ENCODE measurements at places on chromosomes 2 and 18. TPM values are rescaled to one million over a fixed set of nuclear protein-coding genes. Genes with fewer than 3 reads are reported as not detected.

The CCDC121 gene
- 4.6 TPM for total RNA-seq

The MALL gene
- 28.3 TPM for total RNA-seq

The UGT1A8 gene
- not detected for total RNA-seq

The RGPD3 gene
- 0.77 TPM for total RNA-seq

The UGGT1 gene
- 48.6 TPM for total RNA-seq

The CFAP65 gene
- total RNA-seq: not detected

The SCG2 gene
- 0.78 TPM for total RNA-seq

The LGALSL gene
- 12.8 TPM for total RNA-seq

The TMEM198 gene
- total RNA-seq: 4.4 TPM

The IL36A gene
- 9.1 TPM for total RNA-seq

The ABCB11 gene
- not detected for total RNA-seq

The AQP4 gene
- 36.1 TPM for total RNA-seq

The SERPINB5 gene
- 1.1 TPM for total RNA-seq

The ANKRD53 gene
- 0.27 TPM for total RNA-seq

The IL36RN gene
- 0.93 TPM for total RNA-seq

The CMPK2 gene
- total RNA-seq: 5.6 TPM

The ACTG2 gene
- total RNA-seq: 3,568 TPM

The DLGAP1 gene
- total RNA-seq: 1.5 TPM

The DOCK10 gene
- total RNA-seq: 12.6 TPM

The GPR35 gene
- total RNA-seq: 2.0 TPM

The ABHD1 gene
- total RNA-seq: 1.5 TPM

The ZRANB3 gene
- 3.4 TPM for total RNA-seq

The CRYGD gene
- not detected for total RNA-seq

The BBS5 gene
- 8.3 TPM for total RNA-seq

The DIPK1C gene
- total RNA-seq: not detected

The HJURP gene
- not detected for total RNA-seq

The ZBTB14 gene
- total RNA-seq: 6.9 TPM

The KIAA2012 gene
- total RNA-seq: not detected

The MAP2 gene
- total RNA-seq: 7.4 TPM

The BMPR2 gene
- total RNA-seq: 70.6 TPM

The SRD5A2 gene
- not detected for total RNA-seq

The PRSS56 gene
- not detected for total RNA-seq

The IGFBP2 gene
- total RNA-seq: 190 TPM

The POTEI gene
- not detected for total RNA-seq

The ALK gene
- total RNA-seq: 1.1 TPM

The CCDC74A gene
- 7.2 TPM for total RNA-seq

The BIRC6 gene
- 101 TPM for total RNA-seq

The ASAP2 gene
- total RNA-seq: 18.3 TPM

The PJVK gene
- 3.8 TPM for total RNA-seq

The TMEM178A gene
- total RNA-seq: 3.4 TPM

The MROH2A gene
- total RNA-seq: not detected

The TM4SF20 gene
- total RNA-seq: not detected

The DSC2 gene
- 1.4 TPM for total RNA-seq

The INPP5D gene
- total RNA-seq: 6.5 TPM

The DUSP2 gene
- 5.4 TPM for total RNA-seq

The PRKD3 gene
- 29.3 TPM for total RNA-seq

The SS18 gene
- 86.4 TPM for total RNA-seq
